ENCODE measurements at places on chromosomes 2 and 18.

DNA sequence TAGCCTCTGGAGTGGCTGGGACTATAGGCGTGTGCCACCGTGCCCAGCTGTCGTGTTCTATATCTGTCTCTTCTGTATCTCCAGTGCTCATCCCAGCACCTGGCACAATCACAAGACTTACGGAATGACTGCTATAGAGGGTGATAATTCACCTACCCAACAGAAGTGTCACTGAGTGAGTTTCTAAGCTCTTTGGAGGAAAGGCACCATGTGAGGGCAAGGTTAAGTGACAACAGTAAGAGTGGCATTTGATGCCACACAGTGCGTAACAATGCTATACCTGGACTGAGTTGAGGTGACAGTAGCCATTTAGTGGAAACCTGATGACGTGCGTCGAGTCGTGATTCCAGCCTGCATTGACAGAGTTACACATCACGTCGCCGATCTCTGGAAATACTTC lies 89.0 kb downstream of the KCTD1 start:
- no peak for DNase-seq

- DNase-seq, result peak; percentile 76
Observed at GRCh38 chr2:216777637-216778273, 82.1 kb downstream of the TNP1 start.

GRCh38 chr2:105795575-105795934 lies 50.8 kb downstream of the NCK2 start:
- no peak for DNase-seq

GRCh38 chr18:12694032-12694431 lies 8.5 kb downstream of the CEP76 start:
- DNase-seq, result no peak

GRCh38 chr2:11569636-11570035 lies 35.8 kb downstream of the GREB1 start:
- no peak for DNase-seq

DNA sequence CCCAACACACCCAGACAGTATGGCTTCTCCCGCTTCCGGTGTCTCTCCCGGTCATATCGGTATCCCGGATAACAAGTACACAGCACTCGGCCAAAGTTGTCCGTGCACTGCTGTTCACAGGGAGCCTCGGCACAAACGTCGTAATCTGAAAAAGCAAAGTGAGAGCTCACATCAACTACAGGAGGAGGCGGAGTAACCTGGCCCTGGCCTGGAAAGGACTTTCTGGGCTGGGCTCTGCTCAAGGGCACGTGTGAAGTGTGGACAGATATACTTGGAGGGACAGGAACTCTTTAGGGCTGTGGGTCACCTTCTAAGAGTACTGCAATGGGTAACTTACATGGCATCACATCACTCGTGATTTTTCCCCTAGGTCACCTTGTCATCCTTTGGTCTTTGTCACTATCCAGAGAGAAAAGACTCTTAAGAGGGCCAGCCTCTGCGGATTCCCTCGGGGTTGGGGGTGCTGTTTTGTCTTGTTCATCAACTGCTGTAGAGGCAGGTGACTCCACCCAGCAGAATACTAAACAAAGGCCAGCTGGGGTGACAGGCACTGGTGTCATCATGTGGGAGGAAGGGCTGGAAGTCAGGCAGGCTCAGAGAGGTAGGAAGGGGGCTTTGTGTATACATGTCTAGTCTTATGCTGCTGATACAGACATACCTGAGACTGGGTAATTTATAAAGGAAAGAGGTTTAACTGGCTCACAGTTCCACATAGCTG lies 110.6 kb upstream of the LMAN1 start:
- DNase-seq, result no peak

DNA sequence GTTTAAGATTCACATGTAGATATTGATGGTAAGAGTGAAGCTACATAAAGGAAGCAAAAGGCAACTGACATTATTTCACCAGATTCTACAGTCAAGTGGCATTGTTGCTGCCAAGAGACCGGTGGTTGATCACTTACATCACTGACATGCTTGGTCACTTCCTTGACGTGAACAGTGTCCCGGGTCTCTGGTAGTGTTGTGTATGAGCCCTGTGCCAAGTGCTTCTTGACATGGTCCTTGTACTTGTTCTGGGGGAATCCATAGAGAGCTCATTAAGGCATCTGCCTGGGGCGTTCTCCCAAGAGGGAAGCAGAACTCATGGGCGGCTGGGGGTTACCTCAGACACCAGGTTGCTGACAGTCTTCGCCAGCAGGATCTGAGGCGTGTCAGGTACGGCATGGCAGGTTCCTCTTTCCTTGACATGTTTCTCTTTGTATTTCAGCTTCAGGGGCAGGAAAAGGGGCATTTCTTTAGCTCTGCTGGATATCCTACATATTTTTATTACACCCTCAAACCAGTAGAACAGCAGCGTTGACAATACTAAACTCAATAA lies 116.2 kb downstream of the RIF1 start:
- DNase-seq, result no peak

DNA sequence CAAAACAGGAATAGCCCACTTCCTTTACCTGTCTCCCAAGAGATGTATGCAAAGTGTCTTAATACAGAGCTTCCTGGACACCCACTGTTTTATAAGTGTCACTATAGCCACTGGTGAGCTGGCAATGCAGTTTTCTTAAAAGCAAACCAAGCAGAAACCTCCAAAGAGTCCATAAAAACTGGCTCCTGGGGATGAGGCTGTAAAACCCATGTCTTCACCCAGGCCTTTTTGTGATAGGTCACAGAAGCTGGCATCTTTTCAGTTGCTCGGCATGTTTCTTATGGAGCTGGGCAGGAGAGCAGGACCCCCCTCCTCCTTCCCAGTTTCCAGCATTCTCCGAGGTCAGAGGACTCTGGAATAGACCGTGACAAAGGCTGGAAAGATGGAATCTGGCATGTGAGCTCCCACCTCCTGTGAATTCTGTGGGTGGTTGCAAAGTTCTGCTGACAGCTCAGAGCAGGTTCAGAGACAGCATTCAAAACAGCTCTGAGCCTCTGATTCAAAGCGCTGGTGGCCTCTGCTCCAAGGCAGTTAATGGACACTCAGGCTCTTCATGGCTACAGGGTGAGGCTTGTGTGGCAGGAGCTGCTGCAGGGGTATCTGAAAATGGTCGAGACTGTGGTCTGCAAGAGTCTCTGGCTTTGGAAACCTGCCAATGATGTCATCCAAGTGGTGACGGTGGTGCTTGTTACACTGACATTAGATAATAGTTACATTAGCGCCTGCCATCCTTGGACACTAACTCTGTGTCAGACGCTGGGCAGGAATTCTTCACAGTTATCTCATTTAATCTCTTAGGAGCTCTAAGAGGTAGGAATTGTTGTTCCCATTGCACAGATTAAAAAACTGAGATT lies 283.4 kb downstream of the CLIP4 start:
- DNase-seq, result no peak

DNA sequence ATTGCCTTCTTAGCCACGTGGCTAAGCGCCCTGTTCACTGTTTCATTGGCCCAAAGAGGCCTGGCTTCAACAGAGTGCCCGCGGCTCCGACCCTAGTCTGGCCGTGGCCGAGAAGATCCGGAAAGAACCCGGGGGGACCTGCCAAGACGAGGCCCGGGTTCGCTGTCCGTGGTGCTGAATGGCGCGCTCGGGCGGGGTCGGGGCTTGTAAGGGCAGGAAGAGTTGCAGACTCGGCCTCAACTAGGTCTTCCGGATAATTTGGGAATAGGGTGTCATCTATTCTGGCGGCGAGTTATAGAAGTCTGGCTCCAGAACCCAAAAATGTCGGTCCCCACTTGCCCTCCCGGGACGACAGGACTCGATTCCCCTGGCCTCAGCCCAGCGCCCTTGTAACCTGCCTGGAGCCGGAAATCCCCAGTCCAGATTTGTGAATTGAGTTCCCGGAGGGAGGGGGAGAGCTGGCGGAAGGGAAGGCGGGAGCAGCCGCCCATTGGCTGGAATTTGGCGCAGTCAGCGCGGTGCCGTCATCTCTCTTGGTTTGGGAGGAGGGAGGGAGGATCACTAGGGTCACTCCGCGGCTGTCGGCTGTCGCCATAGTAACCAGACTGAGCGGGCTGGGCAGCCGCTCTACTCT lies 3.5 kb downstream of the CDK5R2 start:
- peak; percentile 4 for DNase-seq

DNA sequence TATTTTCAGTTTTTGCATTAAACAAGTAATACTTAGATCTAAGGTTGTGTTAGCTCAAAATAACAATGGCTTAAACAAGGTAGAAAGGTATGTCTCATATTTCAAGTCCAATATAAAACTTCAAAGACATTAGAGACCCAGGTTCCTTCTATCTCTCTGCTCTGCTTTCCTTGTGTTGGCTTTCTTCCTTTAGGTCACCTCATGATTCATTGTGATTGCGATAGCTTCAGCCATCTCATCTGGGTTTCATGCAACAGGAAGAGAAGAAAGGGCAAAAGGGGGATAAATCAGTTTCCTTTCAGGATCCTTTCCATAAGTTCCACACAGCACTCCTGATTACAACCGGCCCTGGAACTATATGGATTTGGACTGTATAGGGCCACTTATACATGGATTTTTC lies 16.0 kb upstream of the TBR1 start:
- no peak for DNase-seq

GRCh38 chr2:61085883-61086282 lies 20.2 kb downstream of the SANBR start:
- DNase-seq, result no peak

DNA sequence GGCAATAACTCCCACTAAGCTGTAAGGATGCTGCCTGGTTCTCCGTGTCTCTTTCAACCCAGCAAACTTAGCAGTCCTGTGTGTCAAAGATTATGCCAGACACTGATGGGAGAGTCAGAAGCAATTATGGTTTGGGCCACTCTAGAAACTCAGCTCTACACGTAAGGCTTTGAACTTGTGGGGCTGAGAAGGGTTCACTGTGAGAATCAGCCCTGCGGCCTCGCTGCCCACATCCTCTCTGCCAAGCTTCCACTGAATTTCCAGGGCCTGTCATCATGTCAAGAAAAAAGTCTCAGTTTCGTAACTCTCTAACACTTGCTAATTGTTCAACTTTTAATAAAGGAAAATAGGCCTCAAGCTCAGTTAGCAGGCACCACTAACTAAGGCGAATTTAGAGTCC lies 308.8 kb upstream of the LYPD1 start:
- no peak for DNase-seq

- DNase-seq, result no peak
Observed at GRCh38 chr2:62991605-62992004, 59.0 kb upstream of the OTX1 start.

DNA sequence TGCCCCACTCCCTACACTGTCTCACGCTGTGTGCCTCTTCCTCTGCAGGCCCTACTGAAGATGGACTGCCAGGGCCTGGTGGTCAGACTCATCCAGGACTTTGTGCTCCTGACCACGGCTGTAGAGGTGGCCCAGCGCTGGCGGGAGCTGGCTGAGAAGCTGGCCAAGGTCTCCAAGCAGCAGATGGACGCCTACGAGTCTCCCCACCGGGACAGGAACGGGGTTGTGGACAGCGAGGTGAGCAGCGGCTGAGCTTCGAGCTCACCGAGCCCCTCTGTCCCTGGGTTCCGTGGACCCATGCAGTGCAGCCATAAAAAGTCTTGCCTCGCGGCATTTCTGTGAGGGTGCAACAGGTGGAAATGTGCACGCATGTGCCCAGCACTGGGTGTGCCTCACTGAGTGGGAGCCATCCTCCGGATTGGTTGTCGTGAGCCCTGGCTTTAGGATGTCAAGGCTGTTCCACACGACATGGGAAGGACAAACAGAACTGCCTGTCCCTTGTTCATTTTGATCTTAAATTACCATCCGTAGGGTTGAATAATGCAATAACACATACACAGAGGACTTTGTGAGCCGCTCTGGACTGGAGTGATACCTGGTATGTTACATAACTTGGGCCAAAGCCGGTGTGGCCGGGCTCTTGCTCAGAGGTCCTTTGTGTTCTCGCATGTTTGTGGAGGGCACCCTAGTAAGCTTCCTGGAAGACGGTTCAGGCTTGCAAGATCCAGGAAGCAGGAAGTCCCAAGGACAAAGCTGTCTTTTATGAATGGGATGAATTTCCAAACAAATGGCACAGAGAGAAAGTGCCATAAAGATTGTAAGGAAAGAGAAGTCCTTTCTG lies 100.9 kb downstream of the SH3BP4 start:
- no peak for DNase-seq

- no peak for DNase-seq
Observed at GRCh38 chr2:170524828-170525565, 190.1 kb upstream of the SP5 start.

GRCh38 chr2:169796441-169796840 lies 2.2 kb upstream of the SSB start:
- DNase-seq, result no peak

DNA sequence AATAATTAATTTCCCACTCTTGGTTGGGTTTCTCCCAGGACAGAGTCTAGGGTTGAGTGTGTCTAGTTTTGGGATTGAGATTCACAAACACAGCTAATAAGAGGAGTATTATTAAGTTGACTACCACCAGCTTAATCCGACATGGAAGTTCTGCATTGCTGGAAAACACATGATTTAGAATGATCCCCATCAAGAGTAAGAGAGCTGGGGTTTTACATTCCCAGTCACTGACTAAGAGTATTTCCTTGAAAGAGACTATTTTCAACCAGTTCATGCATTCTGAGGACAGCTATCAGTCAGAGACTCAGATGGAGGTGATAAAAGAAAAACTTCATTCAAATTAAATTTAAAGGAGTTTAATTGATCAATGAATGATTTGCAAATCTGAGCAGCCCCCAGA lies 334.6 kb upstream of the LRATD1 start:
- no peak for DNase-seq

- no peak for DNase-seq
Observed at GRCh38 chr18:24659827-24660720, 199.6 kb downstream of the HRH4 start.
